Peyer's patch (tissue), 4 donors: ENCODE measurements at places on chromosomes 7 and 10. TPM values are rescaled to one million over a fixed set of nuclear protein-coding genes. Genes with fewer than 3 reads are reported as not detected.
A peak's percentile ranks its signal among the peaks of the same experiment; 100 is the strongest.

GPR85 gene
- total RNA-seq, result not detected

CLDN12 gene
- total RNA-seq, result 48.0 TPM

DNA sequence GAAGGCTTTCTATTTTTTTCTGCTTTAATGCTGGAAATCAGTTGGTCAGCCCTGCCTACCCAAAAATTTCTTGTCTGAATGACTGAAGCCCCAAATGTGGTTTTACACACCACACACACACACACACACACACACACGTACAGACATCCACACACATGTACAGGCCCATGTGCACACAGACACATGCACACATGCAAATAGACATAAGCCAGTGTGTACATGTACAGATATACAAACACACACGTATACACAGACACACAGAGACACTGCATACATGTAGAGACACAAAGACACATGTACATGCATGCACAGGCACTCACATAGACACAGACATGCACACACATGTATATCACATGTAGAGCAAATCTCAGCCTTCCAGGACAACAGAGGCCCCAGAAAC lies 54.2 kb downstream of the TBATA start:
- no peaks in the 10 kb centered on the region for H3K36me3 ChIP-seq
- H3K4me1 ChIP-seq, result no peaks in the 10 kb centered on the region
- H3K4me3 ChIP-seq, result no peak overlapping the region
- no peaks in the 10 kb centered on the region for H3K27me3 ChIP-seq
- no peak overlapping the region for H3K27ac ChIP-seq

DNA sequence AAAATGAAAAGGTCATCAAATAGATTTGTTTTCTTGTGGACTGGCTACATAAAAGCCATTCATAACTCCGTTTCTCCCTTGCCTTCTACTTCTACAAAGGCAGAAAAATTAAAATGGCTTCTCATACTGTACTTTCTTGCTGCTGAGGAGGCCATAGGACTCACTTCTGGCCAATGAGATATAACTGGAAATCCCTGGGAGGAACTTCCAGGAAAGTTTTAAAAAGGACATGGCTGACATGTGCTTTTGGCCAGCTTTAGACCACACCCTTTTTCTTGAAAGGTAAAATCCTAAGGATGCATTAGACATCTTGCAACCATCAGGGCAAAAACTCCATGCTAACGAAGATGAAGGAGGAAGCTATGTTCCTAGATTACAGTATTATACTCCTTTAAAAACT lies 58.5 kb downstream of the PDZD8 start:
- no peak for DNase-seq
- no peaks in the 10 kb centered on the region for H3K4me1 ChIP-seq
- no peak overlapping the region for H3K27ac ChIP-seq
- H3K27me3 ChIP-seq, result no peaks in the 10 kb centered on the region

- no peak for DNase-seq
- H3K4me3 ChIP-seq, result no peak overlapping the region
- H3K27ac ChIP-seq, result no peak overlapping the region
Observed at GRCh38 chr7:22404421-22405023, 47.6 kb upstream of the RAPGEF5 start.

BUB3 gene
- total RNA-seq, result 51.1 TPM

DNA sequence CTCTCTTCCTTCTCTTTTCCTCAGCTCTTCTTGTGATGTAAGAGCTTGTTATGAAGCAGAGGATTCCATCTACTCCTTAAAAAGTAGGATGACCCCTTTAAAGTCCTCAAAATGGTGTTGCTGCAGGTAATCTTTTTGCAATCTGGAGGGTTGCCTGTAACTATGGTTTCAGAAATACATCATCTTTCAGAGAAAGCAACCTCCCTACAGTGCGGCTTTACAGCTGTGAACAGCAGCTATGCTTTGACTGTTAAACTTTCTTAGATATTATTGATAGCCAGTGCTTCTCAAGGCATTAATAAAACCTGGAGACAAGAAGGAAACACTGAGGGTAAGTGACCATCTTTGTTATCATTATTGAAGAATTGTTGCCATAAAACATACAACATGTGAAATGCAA lies 86.6 kb upstream of the MDFIC start:
- DNase-seq, result no peak
- H3K27me3 ChIP-seq, result no peaks in the 10 kb centered on the region
- no peak overlapping the region for H3K27ac ChIP-seq
- no peaks in the 10 kb centered on the region for H3K4me1 ChIP-seq
- no peaks in the 10 kb centered on the region for H3K36me3 ChIP-seq

TMED4 gene
- 80.9 TPM for total RNA-seq

- H3K27me3 ChIP-seq, result no peaks in the 10 kb centered on the region
- H3K4me1 ChIP-seq, result no peaks in the 10 kb centered on the region
- no peaks in the 10 kb centered on the region for H3K36me3 ChIP-seq
- no peak overlapping the region for H3K4me3 ChIP-seq
- no peak overlapping the region for H3K27ac ChIP-seq
- no peak for DNase-seq
Observed at GRCh38 chr10:78155722-78156121, 122.1 kb downstream of the RPS24 start.

DNA sequence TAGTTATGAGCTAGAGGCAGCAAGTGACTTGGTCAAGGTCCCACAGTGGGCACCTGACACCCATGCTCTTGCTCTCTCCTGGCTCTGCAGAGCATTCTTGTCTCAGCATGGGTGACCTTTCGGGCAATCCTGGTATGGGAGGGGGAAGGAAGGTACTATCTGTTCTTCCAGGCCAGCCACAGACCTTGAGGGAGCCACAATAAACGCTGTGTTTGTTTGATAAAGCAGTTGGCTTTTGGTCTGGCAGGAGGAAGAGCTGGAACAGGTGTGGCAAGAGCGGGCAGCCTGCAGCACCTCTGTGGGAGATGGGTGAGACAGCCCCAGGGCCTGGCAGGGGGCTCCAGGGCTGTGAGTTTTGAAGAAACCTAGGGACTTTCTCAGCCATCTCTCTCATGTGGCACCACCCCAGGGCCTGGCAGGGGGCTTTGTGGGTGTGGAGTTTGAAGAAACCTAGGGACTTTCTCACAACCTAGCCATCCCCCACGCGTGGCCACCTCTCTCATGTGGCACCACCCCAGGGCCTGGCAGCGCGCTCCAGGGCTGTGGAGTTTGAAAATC lies 11.4 kb downstream of the CLDN3 start:
- H3K4me3 ChIP-seq, result peak overlapping the region; percentile 27
- no peaks in the 10 kb centered on the region for H3K27me3 ChIP-seq
- DNase-seq, result no peak
- H3K4me1 ChIP-seq, result no peaks in the 10 kb centered on the region
- peak overlapping the region; percentile 71 for H3K27ac ChIP-seq

KNDC1 gene
- 1.7 TPM for total RNA-seq

GRCh38 chr10:25748509-25748908 lies 185.5 kb upstream of the MYO3A start:
- no peak overlapping the region for H3K4me3 ChIP-seq
- no peak for DNase-seq
- H3K36me3 ChIP-seq, result no peaks in the 10 kb centered on the region
- H3K27me3 ChIP-seq, result no peaks in the 10 kb centered on the region
- H3K4me1 ChIP-seq, result no peaks in the 10 kb centered on the region

CCL26 gene
- not detected for total RNA-seq

CYTH3 gene
- 51.3 TPM for total RNA-seq

WNT8B gene
- total RNA-seq, result not detected

CADPS2 gene
- 21.5 TPM for total RNA-seq

GRCh38 chr10:110774069-110775019 lies 97.4 kb upstream of the PDCD4 start:
- no peak overlapping the region for H3K4me3 ChIP-seq
- no peaks in the 10 kb centered on the region for H3K36me3 ChIP-seq
- no peaks in the 10 kb centered on the region for H3K4me1 ChIP-seq
- H3K27me3 ChIP-seq, result no peaks in the 10 kb centered on the region

SPDYE5 gene
- total RNA-seq, result not detected

DNA sequence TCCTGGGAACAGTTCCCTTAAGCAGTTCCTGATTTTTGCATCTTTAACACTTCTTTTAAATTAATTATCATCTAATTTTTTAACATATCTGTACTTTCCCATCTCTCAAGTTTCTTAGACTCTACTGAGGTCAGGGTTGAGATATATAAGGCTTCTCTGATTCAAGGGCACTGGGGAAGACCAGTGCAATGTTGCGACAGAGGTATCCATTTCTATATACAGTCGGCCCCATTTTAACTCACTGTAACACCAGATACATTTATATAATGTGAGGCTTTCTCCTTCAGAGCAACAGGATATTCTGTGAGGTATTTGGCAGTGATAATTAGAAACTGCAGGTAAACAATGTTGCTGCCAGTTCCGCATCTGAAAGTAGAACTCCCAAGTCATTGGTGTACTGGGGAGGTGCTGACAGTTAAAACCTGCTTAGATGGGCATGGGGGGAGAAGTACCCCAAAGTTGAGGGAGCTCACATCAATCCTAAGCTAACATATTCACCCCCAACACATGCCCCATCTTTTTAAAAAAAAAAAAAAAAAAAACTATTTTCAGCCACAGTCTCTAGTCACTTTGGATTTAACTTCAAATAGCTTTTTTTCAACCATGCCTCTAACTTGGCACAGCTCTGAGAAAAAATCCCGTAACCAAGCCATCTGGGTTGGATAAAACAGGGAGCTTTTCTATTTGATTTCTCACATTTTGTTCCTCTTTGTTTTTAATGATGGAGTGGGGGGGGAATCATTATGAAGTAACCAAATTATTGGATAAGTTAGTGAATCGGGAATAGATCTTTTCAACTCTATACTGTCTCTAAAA lies 62.9 kb downstream of the REEP3 start:
- DNase-seq, result no peak
- H3K27me3 ChIP-seq, result no peaks in the 10 kb centered on the region
- no peak overlapping the region for H3K27ac ChIP-seq
- no peak overlapping the region for H3K4me3 ChIP-seq
- no peaks in the 10 kb centered on the region for H3K4me1 ChIP-seq
- H3K36me3 ChIP-seq, result no peaks in the 10 kb centered on the region

DNA sequence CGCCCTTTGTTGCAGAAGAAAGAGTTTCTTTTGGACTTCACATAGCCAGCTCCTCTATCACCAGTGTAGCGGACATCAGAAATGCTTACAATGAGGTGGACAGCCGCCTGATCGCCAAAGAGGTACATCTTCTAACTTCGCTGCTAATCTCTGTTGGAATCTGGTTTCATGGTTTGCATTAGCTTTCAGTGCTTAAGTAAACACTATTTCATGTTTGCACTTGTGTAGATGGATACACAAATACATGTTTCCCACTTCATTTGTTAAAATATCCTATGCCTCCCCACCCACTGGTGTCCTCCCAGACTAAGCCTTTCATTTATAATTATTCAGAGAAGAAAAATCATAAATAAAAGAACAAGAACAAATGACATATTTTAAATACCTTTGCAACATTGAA lies 103.9 kb downstream of the WDFY4 start:
- no peak overlapping the region for H3K4me3 ChIP-seq
- no peaks in the 10 kb centered on the region for H3K36me3 ChIP-seq
- no peak overlapping the region for H3K27ac ChIP-seq
- no peaks in the 10 kb centered on the region for H3K27me3 ChIP-seq

TAS2R40 gene
- total RNA-seq, result not detected

GRCh38 chr7:106050002-106050745 lies 61.9 kb downstream of the SYPL1 start:
- H3K36me3 ChIP-seq, result no peaks in the 10 kb centered on the region
- H3K27ac ChIP-seq, result no peak overlapping the region
- DNase-seq, result no peak
- H3K4me3 ChIP-seq, result no peak overlapping the region

SFRP4 gene
- total RNA-seq, result not detected

- DNase-seq, result peak; percentile 16
- no peaks in the 10 kb centered on the region for H3K36me3 ChIP-seq
- no peaks in the 10 kb centered on the region for H3K4me1 ChIP-seq
Observed at GRCh38 chr10:21292763-21293517, 232.5 kb downstream of the SKIDA1 start.

DNA sequence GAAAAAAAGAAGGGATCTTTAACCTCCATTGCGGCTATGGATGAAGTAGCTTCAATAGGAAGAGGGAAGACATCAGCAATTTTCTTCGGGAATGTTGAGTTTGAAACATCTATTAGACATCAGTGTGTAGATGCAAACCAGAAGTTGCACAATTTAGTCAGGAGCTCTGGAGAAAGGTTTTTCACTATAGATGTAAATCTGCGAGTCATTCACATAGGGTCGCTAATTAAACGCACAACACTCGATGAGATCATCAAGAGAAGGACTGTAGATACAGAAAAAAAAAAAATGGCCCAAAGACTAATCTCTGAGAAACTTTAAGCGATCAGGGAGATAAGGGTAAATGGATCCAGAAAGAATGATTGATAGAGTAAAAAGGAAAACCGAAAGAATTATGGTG lies 61.7 kb upstream of the TES start:
- H3K27ac ChIP-seq, result no peak overlapping the region
- H3K4me1 ChIP-seq, result no peaks in the 10 kb centered on the region
- no peak overlapping the region for H3K4me3 ChIP-seq
- no peaks in the 10 kb centered on the region for H3K27me3 ChIP-seq
- H3K36me3 ChIP-seq, result no peaks in the 10 kb centered on the region
- no peak for DNase-seq

DNA sequence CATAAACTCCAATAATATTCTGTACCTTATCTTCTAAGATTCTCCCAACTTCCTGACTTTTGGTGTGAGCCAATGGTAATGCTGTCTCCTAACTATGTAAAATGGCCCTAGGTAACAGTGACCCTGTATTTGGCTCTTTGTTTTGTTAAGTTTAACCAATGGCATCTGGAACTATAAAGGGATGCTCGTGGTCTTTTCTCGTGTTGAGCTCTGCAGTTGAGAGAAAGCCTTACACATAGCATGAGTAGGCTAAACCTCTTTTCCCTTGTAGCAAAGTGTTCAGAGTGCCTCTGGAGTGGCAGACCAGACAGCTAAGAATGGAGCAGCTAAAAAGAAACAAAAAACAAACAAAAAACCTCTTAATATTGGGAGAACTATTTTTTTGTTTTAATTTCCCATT lies 5.2 kb downstream of the TES start:
- no peaks in the 10 kb centered on the region for H3K27me3 ChIP-seq
- no peak overlapping the region for H3K4me3 ChIP-seq
- H3K27ac ChIP-seq, result no peak overlapping the region
- DNase-seq, result no peak
- no peaks in the 10 kb centered on the region for H3K36me3 ChIP-seq

DNAJC9 gene
- 15.6 TPM for total RNA-seq

- DNase-seq, result no peak
- no peaks in the 10 kb centered on the region for H3K4me1 ChIP-seq
- no peak overlapping the region for H3K27ac ChIP-seq
Observed at GRCh38 chr7:105703207-105703930, 122.1 kb upstream of the EFCAB10 start.
